ENCODE measurements at places on chromosomes 7 and 10. TPM values are rescaled to one million over a fixed set of nuclear protein-coding genes. Genes with fewer than 3 reads are reported as not detected.

DNA sequence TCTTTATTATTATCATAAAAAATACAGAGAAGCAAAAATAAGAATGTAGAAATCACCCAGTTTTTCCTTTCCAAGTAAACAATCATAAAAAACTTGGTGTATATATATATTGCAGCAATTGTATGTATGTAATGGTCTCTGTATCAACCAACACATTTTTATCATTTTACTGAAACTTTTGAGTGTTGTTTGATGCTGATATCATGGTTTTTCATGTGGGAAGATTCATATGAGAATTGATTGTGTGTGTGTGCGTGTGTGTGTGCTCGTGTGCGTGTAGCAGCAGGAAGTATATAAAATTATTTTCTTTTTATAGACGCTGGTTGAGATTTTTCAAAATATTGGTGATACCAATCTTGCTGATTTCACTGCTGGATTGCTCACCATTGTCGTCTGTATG is 22.3 kb downstream of the SLC26A4 start:
- no peak for DNase-seq

DNA sequence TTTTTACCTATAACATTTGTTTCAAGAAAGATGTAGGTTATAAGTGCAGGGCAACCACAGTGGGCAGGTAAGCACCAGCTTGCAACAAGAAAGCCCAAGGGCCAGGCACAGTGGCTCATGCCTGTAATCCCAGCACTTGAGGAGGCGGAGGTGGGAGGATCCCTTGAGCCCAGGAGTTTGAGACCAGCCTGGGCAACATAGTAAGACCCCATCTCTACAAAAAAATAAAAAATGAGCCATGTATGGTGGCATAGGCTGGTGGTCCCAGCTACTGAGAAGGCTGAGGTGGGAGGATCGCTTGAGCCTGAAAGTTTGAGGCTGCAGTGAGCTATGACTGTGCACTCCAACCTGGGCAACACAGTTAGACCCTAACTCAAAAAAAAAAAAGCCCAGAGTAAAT is 12.8 kb downstream of the BCL7B start:
- DNase-seq = no peak

DNA sequence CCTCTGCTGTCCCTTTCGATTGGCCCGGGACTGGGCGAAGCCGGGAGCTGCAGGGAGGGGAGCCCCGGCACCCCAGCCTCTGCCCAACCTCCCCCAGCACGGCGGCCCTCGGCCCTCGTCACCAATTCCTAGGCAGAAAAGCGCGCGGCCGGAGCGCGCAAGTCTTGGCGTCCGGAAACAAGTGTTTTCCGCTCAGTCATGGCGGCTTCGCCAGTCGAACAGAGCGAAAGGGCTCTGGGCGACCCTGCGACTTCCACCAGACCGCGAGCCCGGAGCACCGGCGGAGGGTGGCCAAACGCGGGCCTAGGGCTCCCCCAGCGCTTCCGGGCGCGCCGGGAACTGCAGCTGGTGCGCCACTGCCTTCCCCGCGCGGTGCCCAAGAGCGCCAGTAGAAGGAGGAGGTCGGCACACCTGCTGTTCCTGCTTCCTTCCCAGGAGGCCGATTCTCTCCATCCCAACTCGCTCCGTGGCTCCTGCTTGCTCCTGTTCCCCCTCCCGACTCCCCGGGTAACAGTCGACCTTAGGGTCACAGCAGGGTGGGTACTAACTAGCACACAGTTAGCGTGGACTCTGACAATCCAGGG is 729.9 kb downstream of the ZWINT start:
- peak; percentile 80 for DNase-seq

DNA sequence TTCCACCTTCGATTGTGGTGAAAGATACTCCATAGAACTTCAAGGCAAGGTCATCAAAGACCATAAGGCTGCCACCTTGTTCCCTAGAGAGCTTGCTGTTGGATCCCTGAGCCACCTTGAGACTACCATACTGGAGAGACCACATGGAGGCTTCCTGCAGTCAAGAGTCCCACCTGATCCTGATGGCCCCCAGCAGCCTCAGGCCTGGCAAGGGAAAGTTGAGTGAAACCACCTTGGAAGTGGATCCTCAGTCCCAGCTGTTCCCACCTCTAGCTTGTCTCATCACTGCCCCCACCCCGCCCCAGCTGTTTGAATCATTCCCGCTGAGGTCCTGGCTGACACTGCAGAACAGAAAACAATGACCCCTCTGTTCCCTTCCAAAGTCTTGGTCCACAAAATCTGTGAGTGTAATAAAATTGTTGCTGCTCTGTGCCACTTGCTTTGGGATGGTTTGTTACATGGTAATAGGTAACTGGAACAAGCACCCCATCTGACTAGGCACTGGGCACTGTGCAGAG is 32.0 kb downstream of the PRLHR start:
- DNase-seq = no peak

DNA sequence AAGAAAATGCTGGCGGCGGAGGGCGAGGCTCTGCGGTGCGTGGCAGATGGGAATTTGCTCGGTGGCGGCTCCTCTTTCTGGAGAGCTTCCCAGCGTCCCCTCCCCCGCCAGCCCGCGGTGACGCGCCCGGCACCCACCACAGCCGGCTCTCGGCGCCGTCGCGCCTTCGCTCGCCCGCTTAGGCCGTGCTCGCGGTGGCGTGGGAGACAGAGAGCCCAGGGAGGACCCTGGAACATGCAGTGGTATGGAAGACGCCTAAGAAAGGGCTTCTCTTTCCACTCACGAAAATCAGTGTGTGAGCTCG is 576 bp upstream of the CSGALNACT2 start:
- DNase-seq = peak; percentile 81

GRCh38 chr10:102261196-102261595 is 15.9 kb downstream of the GBF1 start:
- DNase-seq = no peak

- DNase-seq = no peak
Observed at GRCh38 chr10:112601214-112602090, 154.4 kb downstream of the VTI1A start.

- DNase-seq = no peak
Observed at GRCh38 chr10:48195803-48196202, 78.7 kb downstream of the FRMPD2 start.

DNA sequence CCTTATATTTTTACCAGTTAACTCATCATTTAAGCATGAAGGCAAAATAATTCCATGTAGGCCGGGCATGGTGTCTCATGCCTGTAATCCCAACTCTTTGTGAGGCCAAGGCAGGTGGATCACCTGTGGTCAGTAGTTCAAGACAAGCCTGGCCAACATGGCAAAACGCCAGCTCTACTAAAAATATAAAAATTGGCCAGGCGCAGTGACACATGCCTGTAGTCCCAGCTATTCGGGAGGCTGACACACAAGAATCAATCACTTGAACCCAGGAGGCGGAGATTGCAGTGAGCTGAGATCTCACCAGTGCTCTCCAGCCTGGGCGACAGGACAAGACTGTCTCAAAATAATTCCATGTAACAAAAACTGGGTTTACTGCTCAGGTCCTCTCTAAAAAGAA is 18.3 kb downstream of the HNRNPA2B1 start:
- no peak for DNase-seq

- DNase-seq = no peak
Observed at GRCh38 chr10:59222788-59223187, 46.3 kb downstream of the PHYHIPL start.

Gene GIMAP8
- total RNA-seq = 42.3 TPM

Gene PITX3
- total RNA-seq = not detected

Gene ECHDC3
- total RNA-seq = 39.4 TPM

DNA sequence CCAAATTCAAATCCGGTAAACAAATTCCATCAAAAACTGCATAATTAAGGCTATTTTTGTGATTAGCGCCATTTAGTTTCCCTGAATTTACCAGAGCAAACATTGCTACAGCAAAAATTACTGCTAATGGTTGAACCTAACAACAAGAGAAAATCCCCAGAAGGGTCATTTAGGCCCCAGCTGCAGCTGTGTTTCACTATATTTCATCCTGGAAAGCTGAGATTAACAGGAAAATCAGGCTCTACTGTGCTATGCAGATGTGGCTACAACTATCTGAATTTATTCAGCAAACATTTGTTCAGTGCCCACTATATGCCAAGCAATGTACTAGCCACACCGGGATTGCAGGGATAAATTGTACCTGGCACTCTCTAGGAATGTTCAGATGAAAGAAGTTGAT is 104.0 kb downstream of the PON1 start:
- DNase-seq = no peak

DNA sequence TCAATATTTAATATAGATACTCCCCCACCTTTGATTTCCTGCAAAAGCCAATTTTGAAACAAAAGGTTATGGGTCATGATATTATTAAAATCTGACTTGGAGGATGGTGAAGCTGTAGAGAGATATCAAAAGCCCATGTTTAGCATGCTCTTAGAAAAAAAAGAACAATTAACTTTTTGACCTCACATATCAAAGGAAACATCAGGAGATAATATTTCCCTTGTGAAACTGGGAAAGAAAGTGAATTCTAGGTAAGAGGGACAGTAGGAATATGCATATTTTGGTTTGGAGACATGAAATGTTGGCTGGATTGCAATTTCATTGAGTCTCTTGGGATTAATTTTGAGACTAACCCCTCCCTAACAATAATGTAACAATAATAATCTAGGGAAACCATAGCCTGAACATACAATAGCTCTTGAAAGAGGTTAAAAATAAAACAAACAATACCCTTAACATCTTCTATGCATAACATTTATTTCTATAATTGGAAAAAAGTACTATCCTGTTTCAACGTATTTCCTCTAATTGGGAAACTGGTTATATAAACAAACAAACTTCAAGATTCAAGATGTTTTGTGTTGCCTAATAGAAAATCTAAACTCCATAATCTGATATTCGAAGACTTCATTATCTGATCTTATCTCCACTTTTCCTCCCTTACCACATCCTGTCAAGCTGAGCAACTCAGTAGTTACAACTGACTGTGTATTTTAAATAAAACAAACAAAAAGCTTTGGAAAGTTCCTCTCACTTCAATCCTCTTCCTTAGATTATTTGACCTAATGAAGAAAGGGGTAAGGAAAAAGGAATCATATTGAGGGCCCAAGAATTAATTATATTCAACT is 14.8 kb downstream of the TMEM26 start:
- DNase-seq = no peak

DNA sequence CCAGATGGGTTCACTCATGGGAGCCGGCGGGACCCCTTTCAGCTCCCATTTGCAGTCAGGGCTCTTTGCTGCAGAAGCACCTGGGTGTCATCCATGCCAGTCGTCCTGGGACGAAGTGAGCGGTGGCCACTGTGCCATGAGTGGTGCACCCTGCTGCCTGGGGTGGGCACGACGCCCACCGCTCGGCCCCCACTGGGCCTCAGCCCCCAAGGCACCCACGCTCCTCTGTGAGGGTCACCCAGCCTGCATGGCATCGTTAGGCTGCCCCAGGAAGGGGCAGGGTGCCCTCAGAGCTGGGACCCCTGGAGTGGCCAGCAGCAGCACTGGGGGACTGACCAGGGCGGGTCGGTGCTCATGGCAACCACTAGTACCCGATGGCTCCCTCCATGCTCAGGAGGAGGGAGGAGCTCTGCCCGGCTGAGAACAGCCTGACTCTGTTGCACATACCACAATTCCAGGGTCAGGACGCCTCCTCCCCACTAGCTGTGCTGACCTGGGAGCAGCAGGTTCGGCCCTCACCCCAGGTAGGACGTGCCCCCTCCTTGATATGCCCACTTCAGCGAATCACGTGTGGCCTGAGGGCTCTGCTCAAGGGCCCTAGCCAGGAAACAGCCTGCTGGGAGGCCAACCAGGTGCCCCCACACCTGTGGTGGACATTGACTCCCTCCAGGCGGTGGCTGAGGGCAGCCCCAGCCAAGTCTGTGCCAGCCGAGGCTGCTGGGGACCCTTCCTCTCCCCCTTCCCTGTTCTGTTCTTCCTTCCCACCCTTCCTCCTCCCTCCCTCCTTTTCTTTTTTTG is 28.5 kb upstream of the CFAP46 start:
- DNase-seq = peak; percentile 56

GRCh38 chr10:12262278-12262981 is 66.4 kb downstream of the CDC123 start:
- DNase-seq = no peak

DNA sequence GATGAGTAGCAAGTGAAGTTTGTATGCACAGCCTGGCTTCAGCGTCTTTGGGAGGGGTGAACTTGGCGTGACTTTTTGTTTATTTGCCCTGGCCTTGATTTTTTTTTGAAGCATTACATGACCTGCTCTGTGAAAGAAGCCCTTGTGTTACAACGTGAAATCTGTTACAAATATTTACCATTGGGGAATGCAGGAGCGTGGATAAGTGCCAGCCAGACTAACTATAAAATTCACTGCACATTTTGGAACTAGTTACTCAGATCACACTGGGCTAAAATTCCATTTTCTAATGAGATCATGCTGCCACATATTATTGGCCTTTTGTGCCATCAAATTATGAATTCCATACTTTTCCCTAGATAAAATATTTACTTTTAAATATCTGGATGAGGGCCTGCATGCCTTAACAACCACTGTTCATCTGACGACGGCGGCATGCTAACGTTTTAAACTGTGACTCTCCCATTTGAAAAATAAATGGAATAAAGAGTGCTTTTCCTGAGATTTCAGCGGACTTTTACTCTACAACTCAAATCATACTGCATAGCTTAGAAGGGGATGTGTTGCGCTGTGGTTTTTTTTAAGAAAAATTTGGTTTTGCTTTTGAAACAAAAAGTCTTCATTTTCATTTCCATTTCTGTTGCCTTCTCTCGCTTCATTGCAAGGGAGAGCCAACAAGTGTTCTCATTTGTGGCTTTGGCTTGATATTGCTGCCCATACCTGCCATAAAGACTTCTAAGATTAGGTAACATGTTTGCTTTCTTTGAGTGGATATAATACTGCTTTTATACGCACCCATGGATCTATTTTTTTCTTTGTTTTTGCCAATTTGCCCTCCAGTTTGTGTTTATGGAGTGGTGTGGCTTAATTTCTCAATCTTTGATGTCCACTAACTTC is 352.2 kb downstream of the TFEC start:
- DNase-seq = no peak

- peak; percentile 76 for DNase-seq
Observed at GRCh38 chr10:102230264-102230860, 4.3 kb downstream of the ELOVL3 start.

DNA sequence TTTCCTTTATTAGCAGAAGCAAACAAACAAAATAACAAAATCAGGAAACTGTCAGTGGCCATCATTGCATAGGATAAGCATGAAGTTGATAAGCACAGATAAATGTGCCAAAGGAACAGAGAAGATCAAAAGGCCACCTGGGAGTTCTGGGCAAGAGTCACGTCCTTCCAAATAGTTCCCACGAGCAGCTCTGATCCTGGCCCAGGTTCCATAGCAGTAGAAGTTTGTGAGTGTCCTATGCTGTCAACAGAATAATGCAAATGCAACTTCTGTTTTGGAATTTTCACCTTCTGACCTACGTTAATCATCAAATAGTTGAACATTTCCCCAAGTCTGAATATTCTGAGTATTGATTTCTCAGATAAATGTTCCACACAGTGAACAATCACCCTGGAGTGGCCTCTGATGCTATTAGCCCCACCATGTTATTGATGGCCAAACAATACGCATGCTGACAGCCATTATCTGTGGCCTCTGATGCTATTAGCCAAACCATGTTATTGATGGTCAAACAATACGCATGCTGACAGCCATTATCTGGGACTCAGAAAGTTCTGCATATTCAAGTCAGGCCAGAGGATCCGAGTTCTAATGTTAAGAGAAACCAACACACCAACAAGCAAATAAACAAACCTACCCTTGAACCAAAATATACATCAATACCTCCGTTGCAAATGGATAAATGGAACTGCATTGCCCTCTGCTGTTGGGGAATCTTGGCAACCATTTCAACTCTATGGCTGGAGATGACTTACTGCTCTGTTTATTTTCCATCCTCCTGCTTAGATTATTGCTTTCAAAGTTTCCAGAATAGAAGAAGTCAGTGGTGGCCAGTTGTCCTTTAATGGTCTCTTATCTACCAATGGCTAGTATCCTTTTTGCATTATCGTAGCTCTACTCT is 63.3 kb downstream of the MRC1 start:
- no peak for DNase-seq

Gene TMEM139
- total RNA-seq = 25.1 TPM
